ENCODE measurements at places on chromosomes 7 and 10.

DNA sequence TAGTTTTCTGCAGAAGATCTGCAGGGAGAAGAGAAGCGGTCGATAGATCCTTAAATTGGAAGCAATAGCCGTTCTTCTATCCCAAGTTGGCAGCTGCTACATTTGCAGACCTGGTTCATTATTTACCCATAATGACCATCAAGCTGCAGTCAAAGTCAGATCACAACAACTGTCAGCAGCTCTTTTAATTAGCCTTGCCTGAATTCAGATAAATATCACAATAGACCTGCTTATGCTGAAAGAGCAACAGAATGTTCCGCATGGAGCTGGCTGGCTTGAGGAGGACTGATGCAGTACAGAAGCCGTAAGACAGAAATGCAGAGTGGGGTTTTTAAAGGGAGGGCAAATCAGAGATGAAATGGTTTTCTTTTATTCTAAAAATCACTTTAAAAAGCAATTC lies 109.4 kb downstream of the HIBADH start:
- no peak for DNase-seq

GRCh38 chr7:105831302-105831620 lies 45.1 kb downstream of the ATXN7L1 start:
- no peak for DNase-seq

DNA sequence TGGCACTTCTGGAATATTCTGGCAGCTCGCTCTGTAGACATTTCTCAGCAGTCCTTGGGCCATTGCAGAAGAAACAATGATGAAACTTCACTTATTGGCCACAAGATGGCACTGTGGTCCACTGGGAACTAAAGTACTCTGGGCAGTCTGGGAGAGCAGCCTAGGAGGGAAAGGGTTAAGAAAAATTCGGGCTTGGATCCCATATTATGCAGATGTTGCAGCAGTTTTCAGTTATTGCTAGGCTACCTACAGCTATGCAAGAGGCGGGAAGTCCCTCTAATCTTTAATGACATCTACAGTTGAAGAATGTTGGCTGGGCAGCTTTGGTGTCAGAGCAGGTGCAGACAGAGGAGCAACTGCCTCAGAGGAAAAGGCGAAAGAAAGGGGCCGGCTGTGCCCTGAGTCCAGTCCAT lies 201.7 kb upstream of the PRSS58 start:
- peak; percentile 56 for DNase-seq

- DNase-seq: no peak
These were observed 54.8 kb downstream of the MPP7 start for GRCh38 chr10:28248092-28248491.

DNA sequence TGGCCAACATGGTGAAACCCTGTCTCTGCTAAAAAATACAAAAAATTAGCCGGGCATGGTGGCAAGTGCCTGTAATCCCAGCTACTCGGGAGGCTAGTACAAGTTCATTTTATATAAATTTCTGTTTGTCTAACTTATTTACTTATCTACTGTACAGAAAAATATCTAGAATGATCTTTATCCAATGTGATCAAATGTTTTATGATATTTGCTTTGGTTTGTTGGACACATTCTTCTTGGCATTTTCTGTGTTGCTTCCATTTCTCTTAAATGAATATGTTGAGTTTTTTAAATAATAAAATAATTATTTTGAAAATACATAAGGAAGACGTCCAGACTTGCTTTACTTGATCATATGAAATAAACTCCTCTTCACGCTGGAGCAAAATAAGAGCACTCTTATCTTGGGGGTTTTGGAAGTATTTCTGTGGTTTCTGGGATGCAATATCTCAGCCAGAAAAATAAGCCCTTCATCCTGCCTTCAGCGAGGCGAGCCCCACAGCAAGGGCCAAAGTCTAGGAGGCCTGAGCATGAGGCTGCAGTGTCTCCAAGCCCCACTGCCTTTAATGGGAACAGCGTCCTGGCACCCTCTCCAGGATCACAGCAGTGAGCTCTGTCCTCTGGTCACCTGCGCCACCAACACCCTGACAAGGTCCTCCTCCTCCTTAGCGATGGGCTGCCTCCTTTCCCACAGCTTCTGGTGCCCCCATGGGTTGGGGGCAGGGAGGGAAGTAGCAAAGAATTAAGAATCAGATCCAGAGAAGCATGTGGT lies 480.2 kb downstream of the KCNMA1 start:
- no peak for DNase-seq

GRCh38 chr7:92914645-92915044 lies 78.3 kb upstream of the CDK6 start:
- DNase-seq: no peak

DNA sequence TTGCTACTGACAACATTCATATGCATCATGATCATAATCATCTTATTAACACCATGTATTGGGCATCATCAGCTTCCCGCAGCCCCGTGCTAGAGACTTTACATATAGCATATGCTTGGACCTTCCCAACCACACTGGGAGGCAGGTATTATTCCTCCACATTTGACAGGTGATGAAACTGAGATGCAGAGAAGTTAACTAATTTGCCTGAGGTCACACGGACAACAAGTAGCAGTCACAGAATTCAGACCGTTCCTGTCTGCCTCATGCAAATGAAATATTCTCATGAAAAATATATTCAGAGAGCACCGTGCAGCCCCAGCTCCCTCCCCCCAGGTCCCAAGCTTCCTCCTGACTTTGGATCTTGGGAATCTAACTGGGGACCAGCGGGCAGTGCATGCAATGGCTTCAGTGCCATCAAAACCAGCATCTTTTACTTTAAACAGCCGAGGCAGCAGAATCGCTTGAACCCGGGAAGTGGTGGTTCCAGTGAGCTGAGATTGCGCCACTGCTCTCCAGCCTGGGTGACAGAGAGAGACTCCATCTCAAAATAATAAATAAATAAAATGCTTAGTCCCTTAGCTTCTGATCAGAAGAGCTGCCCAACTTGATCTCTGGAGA lies 112.2 kb upstream of the GPR26 start:
- no peak for DNase-seq

DNA sequence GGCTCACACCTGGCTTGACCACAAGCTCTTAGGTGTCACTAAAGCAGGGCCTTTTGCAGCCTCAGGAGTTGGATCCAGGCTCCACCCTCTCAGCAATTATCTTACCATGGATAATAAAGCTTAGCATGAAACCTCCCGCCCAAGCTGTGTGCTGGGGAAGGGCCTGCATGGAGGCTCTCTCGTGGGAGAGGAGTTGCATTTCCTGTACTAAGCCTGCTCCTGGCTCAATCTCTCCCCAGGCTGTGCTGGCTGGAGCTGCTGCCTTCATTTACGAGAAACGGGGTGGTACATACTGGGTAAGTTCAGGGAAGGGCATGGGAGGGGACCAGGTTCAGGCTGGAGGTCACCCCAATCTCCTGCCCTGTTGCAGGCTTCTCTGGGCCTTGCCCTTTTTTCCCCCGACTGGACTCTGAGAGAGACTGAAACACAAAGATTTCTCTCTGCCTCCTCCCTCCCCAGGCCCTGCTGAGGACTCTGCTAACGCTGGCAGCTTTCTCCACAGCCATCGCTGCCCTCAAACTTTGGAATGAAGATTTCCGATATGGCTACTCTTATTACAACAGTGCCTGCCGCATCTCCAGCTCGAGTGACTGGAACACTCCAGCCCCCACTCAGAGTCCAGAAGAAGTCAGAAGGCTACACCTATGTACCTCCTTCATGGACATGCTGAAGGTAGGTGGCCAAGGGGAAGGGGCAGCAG lies 2.7 kb downstream of the TMEM176A start:
- no peak for DNase-seq

GRCh38 chr10:52805414-52806285 lies 33.1 kb upstream of the MBL2 start:
- DNase-seq: no peak

GRCh38 chr7:74502216-74502891 lies 48.6 kb downstream of the GTF2IRD1 start:
- no peak for DNase-seq

DNA sequence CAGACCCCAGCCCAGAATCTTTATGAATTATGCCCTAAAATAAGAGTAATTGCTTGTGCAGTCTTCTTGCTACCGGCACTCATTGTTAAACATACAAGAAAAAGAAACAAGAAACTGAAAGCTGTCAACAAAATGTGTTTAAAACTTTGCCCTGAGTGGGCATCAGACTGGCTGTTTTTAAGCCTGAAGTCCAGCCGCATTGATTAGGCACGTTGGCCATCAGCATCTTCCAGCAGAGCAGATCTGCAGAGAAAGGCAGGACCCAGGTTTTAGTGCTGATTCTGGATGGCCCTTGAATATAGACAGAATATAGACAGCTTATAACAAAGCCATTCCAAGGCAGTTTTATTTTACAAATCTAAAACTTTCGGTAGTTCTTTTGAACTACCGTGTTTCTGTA lies 102.8 kb downstream of the POLL start:
- no peak for DNase-seq

DNA sequence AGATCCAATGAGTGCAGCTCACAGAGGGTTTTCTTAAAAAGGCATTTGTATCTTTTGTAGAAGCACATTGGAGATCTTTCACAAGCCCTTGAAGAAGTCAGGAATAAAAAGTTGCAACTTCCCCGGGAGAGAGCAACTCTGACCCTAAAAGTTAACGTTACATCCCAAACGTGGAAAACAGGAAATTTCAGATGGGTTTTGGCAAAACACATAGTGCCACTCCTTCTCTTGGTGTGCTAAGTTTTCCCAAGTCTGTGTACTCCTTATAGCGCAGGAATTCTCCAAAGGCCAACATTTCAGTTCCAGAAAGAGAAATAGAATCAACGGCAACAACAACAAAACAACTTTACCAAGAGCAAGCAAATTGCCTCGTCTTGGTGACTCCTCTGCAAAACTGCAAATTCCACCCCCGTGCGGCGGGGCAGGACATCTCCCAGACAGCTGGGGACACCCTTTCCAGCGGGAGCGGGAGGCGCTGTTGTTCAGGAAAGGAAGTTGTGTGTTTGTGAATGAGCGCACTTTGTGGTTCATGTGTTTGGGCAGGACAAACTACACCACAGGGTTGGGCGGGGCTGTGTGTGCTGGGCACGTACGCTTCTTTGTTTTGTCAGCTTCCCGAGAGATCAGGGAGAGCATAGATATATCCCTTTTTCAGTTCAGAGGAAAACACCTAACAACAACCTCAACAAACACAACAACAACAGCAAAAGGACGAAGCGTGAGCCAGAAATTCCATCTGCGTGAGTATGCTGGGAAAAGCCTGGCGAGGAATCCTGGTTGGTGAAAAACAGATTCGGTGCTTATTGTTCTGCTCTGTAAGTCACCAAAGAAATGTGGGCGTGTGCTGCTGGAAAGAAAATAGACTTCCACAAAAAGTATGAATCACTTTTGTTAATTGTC lies 294.7 kb upstream of the PITRM1 start:
- DNase-seq: peak; percentile 72

DNA sequence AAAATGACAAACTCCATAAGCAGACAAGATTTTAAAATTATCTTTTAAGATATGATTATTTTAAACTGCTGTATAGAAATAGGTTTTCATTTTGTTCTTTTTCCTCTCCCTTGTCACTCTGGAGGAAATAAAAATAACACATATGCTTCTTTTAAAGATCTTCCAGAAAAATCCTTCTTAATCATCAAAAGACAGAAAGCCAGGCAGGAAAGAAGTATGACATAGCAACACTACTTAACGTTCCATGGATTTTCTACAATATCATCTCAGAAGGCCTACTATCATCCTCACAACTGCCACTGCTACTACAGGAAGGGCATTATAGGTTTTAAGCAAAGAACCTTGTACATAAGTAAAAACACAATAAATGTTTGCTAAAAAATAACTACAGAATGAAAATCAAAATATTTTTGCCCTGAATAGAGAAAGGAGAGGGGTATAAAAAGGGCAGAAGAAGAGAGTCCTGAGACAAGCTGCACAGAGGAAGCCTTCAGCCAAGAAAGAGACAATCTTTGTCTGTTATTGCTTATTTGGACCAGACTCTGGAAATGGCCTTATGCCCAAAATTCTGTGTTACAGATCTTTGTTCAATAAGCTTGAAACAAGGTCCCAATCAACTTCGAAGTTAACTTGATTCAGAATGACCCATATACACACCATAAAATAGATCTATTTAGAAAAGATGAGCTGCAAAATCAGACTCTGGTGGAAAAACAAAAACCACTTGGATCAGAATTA lies 67.8 kb downstream of the ABI1 start:
- DNase-seq: no peak

DNA sequence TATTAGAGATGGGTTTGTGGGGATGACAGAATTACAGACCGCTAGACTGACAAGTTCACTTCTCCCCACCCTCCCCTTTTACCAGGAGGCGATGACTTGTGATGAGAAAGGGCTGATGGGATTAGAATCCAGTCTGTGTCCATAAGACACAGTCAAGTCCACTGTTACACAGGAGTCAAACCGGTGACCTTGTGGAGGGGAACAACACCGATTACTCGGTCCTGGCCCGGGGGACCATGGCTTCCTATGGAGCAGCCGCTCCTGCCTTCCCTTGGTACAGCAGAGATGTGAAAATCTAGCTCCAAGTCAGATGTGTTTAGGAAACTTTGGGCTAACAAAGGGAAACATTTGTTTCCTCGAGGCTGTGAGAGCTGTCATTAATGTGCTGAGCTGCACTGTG lies 105.5 kb downstream of the ACTR3B start:
- no peak for DNase-seq

GRCh38 chr10:128614802-128615553 lies 488.8 kb upstream of the MKI67 start:
- DNase-seq: no peak

DNA sequence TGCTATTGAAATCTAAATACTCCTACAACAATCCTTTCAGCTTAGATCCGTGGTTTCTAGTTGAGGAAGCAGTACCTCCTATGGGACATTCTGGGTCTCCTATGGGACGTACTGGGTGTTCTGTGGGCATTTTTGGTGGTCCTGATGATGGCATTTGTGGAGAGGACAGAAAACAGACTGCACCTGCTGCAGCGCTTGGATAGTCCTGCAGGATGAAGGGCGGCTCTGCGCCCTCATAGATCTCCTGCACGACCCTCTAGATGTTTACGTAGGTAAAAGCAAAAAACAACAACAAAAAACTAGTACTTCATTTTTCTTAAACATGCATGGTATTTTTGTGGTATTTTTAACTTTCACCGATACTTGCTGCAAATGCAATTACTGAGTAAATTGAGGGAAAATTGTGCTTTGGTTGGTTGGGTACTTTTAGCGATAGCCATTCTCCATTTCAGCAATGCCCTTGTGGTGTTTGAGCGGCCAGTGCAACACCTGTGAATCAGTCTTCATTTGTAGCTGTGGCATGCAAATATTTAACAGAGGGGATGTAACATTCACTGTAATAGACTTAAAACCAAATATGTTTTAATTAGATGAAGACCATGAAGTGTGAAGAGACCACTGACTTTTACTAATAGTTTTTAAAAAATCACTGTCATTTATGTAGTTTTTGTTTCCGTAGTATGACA lies 461.2 kb downstream of the SDK1 start:
- DNase-seq: no peak
